ENCODE measurements at places on chromosomes 4 and X.

DNA sequence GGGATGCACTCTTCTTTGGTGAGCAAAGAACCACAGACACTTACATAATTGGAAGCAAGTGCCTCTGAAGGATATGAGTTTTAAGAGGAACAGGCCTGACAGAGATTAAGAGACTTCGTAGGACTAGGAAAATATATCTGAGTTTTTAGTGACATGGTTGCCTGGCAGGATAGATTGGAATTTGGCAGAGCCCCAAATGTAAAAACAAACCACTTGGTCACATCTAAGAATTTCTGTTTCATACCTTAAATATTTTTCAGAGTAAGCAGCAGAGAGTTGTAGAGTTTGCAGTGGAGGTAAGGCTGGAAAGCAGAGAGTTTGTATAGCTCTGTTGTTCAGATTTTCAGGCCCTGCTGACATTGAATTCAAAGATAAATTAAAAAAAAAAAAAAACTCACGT is 150.1 kb upstream of the MAGEB2 start:
- DNase-seq, result peak; percentile 6

DNA sequence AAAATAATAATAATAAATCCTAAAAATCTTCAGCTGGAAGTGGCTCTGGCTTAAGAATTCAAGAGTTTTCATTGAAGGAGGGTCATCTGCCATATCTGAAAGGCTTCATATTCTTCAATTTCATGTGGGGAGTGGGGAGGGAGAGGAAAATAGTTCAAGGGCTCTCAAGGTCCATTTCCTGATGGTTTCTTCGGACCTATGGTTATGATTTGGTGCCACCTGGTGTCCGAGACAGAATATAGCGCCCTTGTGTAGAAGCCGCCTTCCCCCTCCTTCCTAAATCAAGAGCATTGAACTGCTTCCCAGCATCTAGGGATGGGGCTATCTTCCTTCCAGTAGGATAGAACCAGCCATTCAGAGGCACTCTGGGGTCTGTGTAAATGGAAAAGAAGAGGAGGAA is 34.3 kb downstream of the NLGN3 start:
- peak; percentile 45 for DNase-seq

DNA sequence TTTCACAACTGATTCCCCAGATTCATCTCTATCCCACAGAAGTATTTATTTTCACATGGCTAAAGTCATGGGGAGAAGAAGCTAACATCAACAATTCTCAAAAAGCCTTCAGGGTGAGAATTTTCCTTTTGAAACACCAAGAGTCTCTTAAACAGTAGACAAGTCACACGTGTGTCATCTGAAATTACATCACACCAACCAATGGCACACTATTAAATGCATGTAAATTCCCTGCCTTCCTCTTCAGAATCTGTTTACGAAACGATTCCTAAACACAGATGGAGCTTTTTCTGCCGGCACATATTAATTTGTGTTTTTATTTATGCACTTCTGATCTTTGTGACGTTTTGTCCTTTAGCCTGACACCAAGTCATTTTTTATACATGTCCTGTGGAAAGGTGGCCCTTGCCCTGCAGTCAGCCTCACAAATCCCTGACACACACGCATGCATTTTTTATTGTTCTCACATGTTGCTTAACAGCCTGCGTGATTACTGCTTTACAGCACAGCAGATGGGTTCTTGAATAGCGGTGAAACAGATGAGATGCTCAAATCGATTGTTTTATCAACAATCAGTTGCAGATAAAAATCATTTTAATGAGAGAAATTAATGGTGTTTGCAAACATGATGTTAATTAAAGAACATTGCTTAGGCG is 735.9 kb upstream of the TENM3 start:
- no peak for DNase-seq

DNA sequence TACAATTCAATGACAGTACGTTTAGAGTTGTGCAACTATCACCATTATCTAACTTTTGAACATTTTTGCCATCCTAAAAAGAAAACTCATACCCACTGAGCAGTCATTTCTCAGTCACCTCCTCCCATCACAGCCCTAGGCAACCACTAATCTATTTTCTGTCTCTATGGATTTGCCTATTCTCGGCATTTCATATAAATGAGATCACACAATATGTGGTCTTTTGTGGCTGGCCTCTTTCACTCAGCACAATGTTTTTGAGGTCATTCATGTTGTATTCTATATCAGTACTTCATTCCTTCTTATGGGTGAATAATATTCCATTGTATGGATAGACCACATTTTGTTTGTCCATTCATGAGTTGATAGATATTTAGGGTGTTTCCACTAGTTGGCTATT is 103.0 kb downstream of the PPEF1 start:
- DNase-seq, result no peak

GRCh38 chr4:94338681-94339351 is 3.8 kb downstream of the HPGDS start:
- no peak for DNase-seq

DNA sequence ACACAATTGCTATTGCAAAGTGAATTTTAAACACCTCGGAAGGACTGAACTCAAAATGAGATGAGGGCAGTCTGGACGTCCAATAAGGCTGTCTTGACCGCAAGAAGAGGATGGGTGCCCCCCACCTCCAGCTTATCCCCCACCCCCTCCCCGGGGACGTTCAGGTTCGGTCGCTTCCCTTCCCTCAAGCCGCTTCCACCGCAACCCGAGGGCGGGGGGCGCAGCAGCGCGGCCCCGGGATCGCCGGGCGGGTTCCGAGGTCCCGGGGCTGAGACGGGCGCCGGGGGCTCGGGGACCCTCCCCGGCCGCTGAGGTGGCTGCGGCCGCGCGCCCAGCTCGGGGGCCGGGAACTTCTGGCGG is 480 bp downstream of the USP46 start:
- DNase-seq, result peak; percentile 26

GRCh38 chrX:9609499-9609898 is 144.6 kb downstream of the TBL1X start:
- DNase-seq, result no peak

DNA sequence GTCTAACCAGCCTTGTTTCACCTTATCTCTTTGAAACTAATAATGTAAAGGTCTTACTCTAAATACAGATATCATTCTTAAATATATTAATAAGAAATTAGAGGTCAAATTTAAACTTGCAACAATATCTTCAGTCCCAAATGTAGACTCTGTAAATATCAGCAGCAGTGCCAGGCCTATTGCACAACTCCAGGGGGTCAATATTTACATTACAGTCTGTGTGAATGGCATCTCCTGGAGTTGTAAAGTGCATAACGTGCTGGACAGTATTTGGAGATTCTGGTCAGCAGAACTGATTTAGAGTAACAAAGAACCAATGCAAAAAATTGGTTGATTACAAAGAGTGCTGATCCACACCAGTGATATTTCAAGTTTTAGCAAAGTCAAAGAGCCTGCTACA is 1225.9 kb downstream of the PCDH19 start:
- DNase-seq, result no peak

- DNase-seq, result no peak
These were observed 77.6 kb downstream of the MXRA5 start for GRCh38 chrX:3268829-3269228.

DNA sequence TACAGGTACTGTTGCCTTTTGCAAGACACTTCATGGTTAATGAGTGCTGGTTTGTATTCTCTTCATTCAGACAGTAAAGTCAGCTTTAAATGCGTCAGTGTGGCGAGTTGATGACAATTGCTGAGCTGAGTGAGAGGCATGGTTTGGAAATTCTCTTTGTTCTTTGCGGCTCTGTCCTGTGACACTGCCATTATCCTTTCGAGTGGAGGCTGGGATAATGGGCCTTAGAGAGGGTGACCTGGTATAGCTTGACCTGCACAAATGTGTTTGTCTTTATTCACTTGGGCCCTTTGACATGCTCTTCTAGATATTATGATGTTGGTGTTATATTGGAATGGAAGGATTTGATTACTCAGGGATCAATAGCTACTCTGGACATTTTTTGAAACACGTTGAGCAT is 208.5 kb upstream of the FAT1 start:
- no peak for DNase-seq

DNA sequence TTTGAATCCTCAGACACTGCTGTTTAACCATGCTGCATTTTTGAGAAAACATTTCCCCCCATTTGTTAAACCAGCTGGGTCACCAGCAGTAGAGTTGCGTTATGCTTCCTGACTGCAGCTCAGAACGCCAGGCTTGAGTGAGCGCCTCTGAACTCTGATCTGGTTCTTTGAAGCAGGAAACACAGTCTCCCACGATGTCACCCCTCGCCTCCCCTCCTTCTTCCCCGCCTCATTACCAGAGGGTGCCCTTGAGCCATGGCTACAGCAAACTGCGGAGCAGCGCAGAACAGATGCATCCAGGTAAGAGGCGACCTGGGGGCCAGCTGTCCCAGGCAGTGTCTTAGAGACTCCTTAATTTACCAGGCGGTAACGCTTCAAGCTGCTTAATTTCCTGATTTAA is 78.4 kb downstream of the REPS2 start:
- no peak for DNase-seq

- DNase-seq, result peak; percentile 21
These were observed 43.2 kb downstream of the SLC9A6 start for GRCh38 chrX:136028383-136028984.

- DNase-seq, result no peak
These were observed 28.3 kb upstream of the MAP9 start for GRCh38 chr4:155405059-155405458.

GRCh38 chrX:47597222-47597621 is 15.0 kb downstream of the TIMP1 start:
- DNase-seq, result no peak

GRCh38 chr4:48898733-48899431 is 7.7 kb downstream of the OCIAD2 start:
- DNase-seq, result no peak

DNA sequence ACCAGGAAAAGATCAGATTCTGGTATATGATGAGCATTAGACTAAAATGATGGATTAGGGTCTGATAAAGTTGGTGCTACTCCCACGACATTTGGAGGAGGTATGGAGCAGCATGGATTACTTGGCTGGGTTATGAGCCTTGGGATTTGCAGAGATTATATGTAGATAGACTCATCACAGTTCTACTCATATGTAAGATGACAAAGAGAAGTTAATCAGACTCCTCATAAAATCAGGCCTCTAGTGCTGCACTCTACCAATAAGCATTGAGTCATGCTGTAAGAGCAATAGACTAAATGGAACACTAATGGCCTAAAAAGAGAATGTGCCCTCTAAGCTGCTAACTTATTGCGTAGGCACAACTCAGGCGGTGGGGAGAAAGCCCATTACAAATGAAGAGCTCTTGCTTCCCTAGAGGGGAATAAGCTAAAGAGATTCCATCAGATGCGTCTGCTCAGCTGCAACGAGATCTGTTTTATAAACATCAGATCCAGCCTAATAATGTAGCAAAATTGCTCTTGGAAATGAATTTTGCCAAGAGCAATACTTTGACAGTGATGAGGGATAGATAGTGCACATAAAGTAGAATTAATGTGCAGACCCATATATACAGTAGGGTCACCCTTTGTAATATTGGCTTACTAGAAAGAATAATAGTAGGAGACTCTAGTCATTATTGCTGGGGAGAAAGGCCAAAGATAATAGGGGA is 17.5 kb downstream of the LIAS start:
- no peak for DNase-seq

DNA sequence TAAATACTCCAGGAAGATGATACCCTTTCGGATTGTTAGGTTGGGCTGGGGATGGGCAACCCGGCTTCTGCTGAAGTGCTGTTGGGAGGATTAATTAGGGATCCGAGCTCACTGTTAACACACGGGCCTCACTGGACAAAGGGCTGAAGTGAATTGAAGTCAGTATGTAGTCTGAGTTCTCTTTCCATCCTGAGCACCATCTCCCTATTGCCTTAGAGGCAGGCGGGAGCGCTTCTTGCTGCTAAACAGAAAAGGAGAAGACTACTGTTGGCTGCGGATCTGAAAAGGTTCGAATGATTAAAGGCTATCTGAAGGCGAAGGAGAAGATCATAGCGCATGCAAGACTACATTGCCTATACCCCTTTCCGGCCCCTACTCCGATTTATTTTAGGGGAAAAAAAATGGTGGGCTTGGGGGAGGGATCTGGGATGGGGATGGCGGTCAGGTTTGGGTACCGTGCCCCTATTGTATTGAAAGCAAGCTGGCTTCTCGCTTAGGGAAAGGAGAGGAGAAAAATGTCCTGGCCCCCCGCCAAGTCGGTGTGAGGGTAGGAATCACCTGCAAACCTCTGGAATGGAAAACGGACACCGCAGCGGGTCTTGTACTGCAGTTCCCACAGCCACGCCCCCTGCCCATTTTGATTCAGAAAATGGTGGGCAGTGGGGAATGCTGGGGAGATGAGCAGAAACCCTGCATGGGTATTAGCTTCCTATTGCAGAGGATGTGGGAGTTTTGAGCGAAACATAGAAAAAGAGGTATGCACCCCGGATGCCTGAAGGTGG is 22.3 kb downstream of the MORF4L2 start:
- no peak for DNase-seq

- no peak for DNase-seq
These were observed 947.8 kb downstream of the C4orf33 start for GRCh38 chr4:130043732-130044160.

Measured in hepatic stellate cell (primary cell).